ENCODE measurements at places on chromosomes 13 and 19.

DNA sequence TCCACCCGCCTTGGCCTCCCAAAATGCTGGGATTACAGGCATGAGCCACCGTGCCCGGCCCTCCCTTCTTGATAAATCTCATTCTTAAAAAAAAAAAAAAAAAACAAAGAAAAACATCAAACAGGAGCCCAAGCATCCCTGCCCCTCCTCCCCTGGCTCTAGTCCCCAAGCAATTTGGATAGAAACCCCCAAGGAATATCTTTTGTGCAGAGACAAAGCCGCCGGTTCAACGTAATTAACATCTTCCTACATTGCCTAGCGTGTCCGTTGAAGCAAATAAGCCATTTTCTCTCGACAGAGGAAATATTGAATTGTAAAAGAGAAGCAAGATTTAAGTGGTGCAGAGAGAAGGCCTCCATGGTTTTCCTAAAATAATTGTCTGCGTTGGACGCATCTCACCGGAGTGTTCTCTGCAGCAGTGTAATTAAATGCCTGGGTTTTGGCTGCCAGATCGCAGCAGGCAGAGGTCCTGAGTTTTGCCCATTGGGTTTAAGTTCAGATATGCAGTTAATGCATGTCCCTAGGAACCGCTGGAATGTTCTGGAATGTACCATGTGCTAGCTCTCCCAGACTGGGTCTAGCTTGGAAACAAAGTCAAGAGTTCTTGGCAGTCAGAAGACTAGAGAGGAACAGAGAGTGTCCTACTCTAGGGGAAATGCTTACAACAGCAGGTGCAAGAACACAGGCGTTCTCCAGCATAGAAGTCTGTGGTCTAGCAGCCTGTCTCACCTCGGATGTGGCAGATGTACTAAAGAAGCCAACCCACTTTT, 30.8 kb downstream of the PIN1 start:
- no peak for DNase-seq

- no peak for DNase-seq
These were observed 421.6 kb upstream of the SLC10A2 start for GRCh38 chr13:103487841-103488240.

- DNase-seq: no peak
These were observed 167.0 kb downstream of the COG6 start for GRCh38 chr13:39822437-39822836.

GRCh38 chr19:46529622-46530451, 34.2 kb upstream of the PNMA8B start:
- peak; percentile 71 for DNase-seq
